ENCODE measurements at places on chromosomes 7 and 10. TPM values are rescaled to one million over a fixed set of nuclear protein-coding genes. Genes with fewer than 3 reads are reported as not detected.
A peak's percentile ranks its signal among the peaks of the same experiment; 100 is the strongest.

DNA sequence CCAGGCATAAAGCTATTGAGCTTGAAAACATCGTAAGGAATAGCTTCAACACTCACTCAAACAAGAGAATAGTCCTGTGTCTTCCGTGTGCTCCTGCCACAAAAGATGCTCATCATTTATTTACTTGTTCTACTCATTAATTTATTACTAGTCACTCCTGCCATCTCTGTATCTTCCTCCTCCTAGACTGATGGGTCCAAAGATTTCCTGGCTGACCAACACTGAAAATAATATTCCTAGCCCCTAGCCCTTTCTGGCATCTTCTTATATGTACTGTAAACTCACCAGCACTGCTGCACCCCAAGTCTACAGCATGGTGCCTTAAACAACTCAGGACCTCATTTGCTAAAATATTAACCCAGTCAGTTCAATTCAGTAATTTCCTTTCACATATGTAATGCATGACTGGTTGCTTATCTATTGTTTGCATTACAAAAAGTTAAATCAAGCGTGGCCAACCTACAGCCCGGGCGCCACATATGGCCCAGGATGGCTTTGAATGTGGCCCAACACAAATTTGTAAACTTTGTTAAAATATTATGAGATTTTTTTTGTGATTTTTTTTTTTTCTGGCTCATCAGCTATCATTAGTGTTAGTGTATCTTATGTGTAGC lies 86.7 kb upstream of the GSDME start:
- H3K4me1 ChIP-seq: peaks cover 4% of the 10 kb centered on the region
- no peaks in the 10 kb centered on the region for H3K27me3 ChIP-seq
- H3K36me3 ChIP-seq: no peaks in the 10 kb centered on the region
- H3K27ac ChIP-seq: no peak overlapping the region

The LDB3 gene
- total RNA-seq: 0.78 TPM

DNA sequence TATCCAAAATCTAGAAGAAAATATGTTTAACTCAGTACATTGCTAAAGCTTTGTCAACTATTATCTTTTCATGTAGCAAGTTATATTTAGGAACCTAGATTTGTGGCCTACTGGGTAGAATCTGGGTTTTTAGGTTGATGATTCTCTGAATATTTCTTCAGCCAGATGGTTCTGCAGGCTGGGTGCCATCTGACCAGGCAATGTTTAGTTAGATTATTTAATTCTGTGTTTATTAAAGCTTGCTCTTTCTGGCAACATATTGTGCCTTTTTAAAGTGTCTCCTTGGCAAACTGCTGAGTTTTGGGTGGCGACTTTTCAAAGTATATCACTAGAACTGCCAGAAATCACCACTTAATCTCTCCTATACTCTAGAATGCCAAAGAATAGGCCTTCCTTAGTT lies 114.1 kb downstream of the LHFPL3 start:
- no peak overlapping the region for H3K27ac ChIP-seq
- H3K4me1 ChIP-seq: no peaks in the 10 kb centered on the region
- no peaks in the 10 kb centered on the region for H3K36me3 ChIP-seq
- DNase-seq: no peak
- no peak overlapping the region for H3K4me3 ChIP-seq
- H3K27me3 ChIP-seq: no peaks in the 10 kb centered on the region

The OR6B1 gene
- total RNA-seq: not detected

DNA sequence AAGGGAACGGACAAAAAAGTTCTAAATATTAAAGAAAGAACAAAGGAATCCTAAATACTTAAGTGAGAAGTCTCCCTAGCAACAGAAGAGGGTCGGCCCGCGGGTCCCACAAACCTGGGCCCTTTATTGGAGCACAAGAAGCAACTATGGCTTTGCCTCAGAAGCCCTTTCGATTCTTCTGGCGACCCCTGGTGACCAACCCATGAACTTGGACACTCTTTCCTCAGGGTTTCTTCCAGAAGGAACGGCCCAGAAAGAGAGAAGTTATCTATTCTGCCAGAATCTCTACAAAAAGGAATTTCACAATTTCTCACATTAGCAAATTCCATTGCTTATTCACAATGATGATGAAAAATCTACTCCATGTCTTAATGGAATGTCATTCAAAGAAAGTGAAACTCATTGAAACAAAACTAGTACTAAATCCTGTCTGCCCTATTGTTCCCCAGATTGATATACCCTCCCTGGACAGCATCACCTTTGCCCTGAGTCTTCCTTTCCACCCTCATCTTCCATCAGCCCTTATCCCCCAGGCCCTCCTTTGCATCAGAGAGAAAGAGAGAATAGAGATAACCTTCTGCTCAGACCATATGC lies 43.7 kb downstream of the CPVL start:
- H3K4me3 ChIP-seq: no peak overlapping the region
- no peaks in the 10 kb centered on the region for H3K4me1 ChIP-seq
- no peak overlapping the region for H3K27ac ChIP-seq
- no peaks in the 10 kb centered on the region for H3K27me3 ChIP-seq
- peak; percentile 57 for DNase-seq
- no peaks in the 10 kb centered on the region for H3K36me3 ChIP-seq

DNA sequence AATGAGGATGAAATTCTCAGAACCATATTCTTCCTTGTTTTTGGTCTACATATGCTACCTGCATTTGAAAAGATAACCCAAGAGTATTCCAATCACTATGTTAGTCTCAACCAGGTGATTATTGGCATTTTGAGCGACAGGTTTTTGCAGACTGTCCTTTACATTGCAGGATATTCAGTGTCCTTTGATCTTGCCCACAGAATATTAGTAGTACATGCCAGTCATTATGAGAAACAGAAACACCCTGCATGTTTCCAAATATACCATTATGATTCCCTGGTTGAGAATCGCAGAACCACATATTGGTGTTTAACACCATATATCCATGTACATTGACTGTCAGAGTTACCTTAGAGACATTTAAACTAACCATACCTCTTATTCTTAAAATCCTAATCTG lies 30.6 kb downstream of the TMEM243 start:
- no peak overlapping the region for H3K4me3 ChIP-seq
- no peaks in the 10 kb centered on the region for H3K4me1 ChIP-seq
- no peak overlapping the region for H3K27ac ChIP-seq
- H3K27me3 ChIP-seq: no peaks in the 10 kb centered on the region
- peaks cover 29% of the 10 kb centered on the region for H3K36me3 ChIP-seq

DNA sequence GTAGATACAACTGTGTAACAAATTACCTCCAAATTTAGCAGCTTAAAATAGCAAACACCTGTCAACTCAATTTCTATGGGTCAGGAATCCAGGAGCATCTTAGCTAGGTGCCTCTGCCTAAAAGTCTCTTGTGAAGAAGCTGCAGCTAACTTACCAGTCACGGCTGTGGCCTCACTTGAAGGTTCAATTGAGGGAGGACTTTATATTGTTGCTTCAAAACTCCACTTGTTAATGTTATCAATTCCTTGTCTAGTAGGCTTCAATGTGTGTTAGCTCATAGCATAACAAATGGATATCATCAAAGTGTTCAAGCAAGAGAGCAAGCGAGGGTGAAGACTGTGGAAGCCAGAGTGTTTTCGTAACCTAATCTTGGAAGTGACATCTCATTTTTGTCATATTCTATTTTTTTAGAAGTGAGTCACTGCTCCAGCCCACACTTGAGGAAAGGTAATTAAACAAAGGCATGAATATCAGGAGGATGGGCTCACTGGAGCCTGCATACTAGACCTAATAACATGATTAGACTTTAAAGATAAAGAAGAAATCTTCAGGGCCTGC lies 172.9 kb downstream of the SPAG6 start:
- no peak overlapping the region for H3K27ac ChIP-seq
- DNase-seq: no peak
- H3K27me3 ChIP-seq: no peaks in the 10 kb centered on the region
- H3K4me1 ChIP-seq: no peaks in the 10 kb centered on the region
- H3K36me3 ChIP-seq: no peaks in the 10 kb centered on the region
- no peak overlapping the region for H3K4me3 ChIP-seq

DNA sequence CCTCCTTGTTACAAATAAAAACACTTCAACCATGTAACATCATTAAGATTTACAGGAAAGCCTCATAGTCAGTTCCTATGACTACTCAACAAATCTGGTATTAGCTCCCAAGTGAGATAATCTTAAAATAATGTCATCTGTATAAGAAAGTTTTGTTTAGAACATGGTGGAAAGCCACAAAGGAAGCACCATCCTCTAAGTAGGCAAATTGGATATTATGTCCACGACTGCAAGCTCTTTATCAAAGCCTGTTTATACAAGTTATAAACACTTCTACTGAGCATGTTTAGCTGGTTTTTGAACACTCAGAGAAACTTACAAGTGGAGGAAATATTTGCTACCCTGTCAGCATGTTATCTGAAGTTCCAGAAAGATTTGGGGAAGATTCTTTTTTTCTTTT lies 349.8 kb downstream of the ARL4A start:
- H3K27me3 ChIP-seq: no peaks in the 10 kb centered on the region
- H3K27ac ChIP-seq: no peak overlapping the region
- no peak for DNase-seq
- H3K4me1 ChIP-seq: no peaks in the 10 kb centered on the region
- no peak overlapping the region for H3K4me3 ChIP-seq
- no peaks in the 10 kb centered on the region for H3K36me3 ChIP-seq

The ANKRD1 gene
- 4.3 TPM for total RNA-seq

- no peak overlapping the region for H3K4me3 ChIP-seq
- H3K36me3 ChIP-seq: no peaks in the 10 kb centered on the region
- H3K4me1 ChIP-seq: no peaks in the 10 kb centered on the region
- DNase-seq: no peak
These were observed 408.6 kb upstream of the NPVF start for GRCh38 chr7:25636871-25637283.

GRCh38 chr10:132465889-132466519 lies 69.0 kb downstream of the PWWP2B start:
- no peaks in the 10 kb centered on the region for H3K27me3 ChIP-seq
- DNase-seq: no peak
- no peaks in the 10 kb centered on the region for H3K36me3 ChIP-seq
- H3K4me3 ChIP-seq: no peak overlapping the region
- no peak overlapping the region for H3K27ac ChIP-seq

DNA sequence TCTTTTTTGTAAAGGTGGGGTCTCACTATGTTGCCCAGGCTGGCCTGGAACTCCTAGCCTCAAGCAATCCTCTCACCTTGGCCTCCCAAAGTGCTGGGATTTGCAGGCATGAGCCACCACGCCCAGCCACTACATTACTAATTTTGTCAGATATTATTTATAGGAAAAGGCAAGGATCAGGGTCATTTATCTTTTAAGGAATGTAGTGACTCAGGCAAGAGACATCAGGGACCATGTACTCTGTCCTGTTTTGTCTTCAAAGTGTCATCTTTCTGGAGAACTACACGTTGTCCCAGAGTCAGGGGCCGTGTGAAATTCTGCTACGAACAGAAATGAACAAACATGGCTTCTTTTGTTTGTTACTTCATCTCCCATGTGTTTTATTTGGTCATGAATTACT lies 105.3 kb downstream of the NPTX2 start:
- H3K4me1 ChIP-seq: no peaks in the 10 kb centered on the region
- DNase-seq: no peak
- H3K36me3 ChIP-seq: no peaks in the 10 kb centered on the region
- H3K27ac ChIP-seq: no peak overlapping the region
- no peaks in the 10 kb centered on the region for H3K27me3 ChIP-seq

DNA sequence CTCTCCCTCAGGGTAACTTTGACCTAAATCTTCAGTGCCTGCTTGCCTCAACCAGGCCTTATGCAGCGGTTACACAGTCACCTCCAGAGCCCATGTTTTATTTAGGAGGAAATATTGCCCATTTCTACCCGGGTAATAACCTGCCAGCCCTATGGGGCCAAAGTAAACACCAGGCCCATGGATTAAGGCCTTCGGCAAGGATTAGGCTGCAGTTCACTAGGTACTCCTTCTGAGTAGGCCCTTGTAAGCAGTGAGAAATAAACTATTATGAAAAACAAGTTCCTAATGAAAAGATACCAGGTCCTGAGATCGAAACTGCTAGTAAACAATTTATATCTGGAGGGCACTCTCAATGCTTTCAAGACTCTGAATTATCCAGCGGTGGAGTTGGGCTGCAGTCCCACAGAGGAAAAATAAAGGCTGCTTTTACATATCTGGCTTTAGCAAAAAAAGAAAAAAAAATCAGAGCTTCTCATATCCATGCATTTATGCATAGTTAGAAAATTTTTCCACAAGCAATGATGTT lies 3.7 kb upstream of the HOXA10 start:
- H3K27me3 ChIP-seq: peaks cover 81% of the 10 kb centered on the region
- peaks cover 30% of the 10 kb centered on the region for H3K4me1 ChIP-seq
- no peak for DNase-seq
- no peaks in the 10 kb centered on the region for H3K36me3 ChIP-seq

DNA sequence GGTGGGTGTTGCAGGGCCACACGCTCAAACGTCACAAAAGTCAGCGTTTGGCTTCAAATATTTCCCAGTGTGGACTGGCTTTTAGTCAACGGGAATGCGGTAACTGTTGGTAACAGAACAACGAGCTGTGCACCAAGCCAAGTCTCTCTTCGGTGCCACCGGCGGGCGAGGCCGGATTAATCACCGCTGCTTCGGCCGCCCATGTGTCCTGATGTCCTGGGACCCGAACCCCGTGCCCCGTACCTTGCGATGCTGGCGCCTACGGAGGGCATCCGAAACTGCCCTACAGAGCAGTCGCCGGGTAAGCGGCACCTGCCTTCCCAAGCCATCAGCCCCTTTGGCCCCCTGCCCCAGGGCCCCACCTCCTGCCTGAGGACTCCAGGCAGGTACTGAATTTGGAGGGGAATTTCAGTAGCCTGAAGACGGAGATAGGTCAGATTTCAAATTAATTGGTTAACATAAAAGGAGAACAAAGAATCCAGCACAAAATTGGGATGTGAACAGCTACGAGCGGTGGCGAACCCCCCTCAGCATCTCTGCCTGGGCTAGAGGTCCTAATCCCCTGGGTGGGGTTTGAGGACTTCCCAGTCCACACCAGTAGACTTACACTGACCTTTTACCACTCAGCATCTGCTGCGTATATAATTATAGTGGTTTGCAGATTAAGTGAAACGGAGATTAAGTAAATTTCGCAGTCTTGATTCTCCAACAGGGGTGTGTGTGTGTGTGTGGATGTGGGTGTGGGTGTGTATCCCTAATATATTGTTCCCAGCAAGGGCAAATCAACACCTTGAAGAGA lies at the start of gene LRRC72:
TSS of gene LRRC72 (plus strand) at position 84 of the 799 bp plus-strand sequence. CDS start at position 212, 128 bp downstream.
- no peaks in the 10 kb centered on the region for H3K4me1 ChIP-seq
- no peaks in the 10 kb centered on the region for H3K36me3 ChIP-seq
- no peaks in the 10 kb centered on the region for H3K27me3 ChIP-seq
- no peak within 1 kb of the TSS for H3K27ac ChIP-seq

DNA sequence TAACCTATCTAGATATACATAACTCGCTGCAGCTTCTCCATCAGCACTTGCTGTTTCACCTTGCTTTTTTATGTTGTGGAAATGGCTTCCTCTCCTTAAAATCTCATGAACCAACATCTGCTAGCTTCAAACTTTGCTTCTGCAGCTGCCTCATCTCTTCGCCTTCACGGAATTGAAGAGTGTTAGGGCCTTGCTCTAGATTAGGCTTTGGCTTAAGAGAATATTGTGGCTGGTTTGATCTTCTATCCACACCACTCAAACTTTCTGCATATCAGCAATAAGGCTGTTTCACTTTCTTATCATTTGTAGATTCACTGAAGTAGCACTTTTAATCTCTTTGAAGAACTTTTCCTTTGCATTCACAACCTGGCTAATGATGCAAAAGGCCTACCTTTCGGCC lies 49.2 kb upstream of the AGR3 start:
- no peak overlapping the region for H3K27ac ChIP-seq
- H3K36me3 ChIP-seq: no peaks in the 10 kb centered on the region
- H3K27me3 ChIP-seq: no peaks in the 10 kb centered on the region
- no peak overlapping the region for H3K4me3 ChIP-seq
- H3K4me1 ChIP-seq: peaks cover 17% of the 10 kb centered on the region

GRCh38 chr10:5888843-5889623 lies 660 bp downstream of the ANKRD16 start:
- DNase-seq: peak; percentile 35
- H3K27me3 ChIP-seq: no peaks in the 10 kb centered on the region
- peak overlapping the region; percentile 88 for H3K27ac ChIP-seq
- peak overlapping the region; percentile 69 for H3K4me3 ChIP-seq
- H3K4me1 ChIP-seq: peaks cover 55% of the 10 kb centered on the region

All from body of pancreas (tissue), 4 donors.